Epithelial cell of proximal tubule (primary cell): ENCODE measurements at places on chromosomes 6 and 20. TPM values are rescaled to one million over a fixed set of nuclear protein-coding genes. Genes with fewer than 3 reads are reported as not detected.
A peak's percentile ranks its signal among the peaks of the same experiment; 100 is the strongest.

- DNase-seq: no peak
Measured at GRCh38 chr20:48180024-48180423, 394.7 kb upstream of the SULF2 start.

- no peak for DNase-seq
Measured at GRCh38 chr20:51450221-51450712, 92.3 kb downstream of the NFATC2 start.

- DNase-seq: no peak
Measured at GRCh38 chr6:42148058-42148457, 5.6 kb upstream of the C6orf132 start.

GRCh38 chr20:63518946-63519667 lies 1.5 kb upstream of the PPDPF start:
- no peak for DNase-seq

Gene CST4
- not detected in 2 replicates for total RNA-seq

GRCh38 chr20:35260426-35260825 lies 17.5 kb downstream of the MMP24OS start:
- no peak for DNase-seq

GRCh38 chr20:8356806-8357205 lies 224.7 kb downstream of the PLCB1 start:
- no peak for DNase-seq

DNA sequence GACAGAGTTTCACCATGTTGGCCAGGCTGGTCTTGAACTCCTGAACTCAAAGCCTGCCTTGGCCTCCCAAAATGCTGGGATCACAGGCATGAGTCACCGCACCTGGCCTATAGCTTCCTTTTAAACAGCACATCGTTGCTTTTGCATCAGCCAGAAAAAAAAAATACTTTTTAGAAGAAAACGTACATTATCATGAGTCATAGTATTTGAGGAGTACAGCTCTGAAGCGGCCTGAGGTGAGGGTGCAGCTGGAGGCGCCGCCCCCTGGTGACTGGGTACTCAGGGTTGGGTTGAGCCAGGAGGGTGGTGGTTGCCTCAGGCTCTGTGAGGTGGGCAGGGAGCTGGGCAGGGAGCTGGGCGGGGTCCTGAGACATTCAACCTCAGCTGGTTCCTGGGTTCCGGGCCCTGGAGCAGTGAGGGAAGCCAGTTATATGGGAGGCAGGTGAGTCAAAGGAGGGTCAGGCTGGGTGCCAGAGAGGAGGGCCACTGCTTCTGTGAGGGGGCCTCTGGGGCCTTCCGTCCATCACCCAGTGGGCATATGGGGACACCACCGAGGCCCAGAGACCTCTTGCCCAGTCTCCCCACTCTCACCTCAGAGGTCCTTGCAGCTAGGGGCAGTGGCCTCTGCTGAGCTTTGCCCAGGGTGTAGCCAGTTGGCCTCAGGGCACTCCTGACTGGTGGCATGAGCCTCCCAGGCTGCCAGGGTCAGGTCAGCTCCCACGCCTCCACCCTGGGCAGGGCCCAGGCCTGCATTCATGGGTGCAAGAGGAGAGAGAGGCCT lies 11.7 kb upstream of the ID1 start:
- no peak for DNase-seq

Gene TRIM40
- not detected in 2 replicates for total RNA-seq

Gene CHRNA4
- total RNA-seq: not detected in 2 replicates

DNA sequence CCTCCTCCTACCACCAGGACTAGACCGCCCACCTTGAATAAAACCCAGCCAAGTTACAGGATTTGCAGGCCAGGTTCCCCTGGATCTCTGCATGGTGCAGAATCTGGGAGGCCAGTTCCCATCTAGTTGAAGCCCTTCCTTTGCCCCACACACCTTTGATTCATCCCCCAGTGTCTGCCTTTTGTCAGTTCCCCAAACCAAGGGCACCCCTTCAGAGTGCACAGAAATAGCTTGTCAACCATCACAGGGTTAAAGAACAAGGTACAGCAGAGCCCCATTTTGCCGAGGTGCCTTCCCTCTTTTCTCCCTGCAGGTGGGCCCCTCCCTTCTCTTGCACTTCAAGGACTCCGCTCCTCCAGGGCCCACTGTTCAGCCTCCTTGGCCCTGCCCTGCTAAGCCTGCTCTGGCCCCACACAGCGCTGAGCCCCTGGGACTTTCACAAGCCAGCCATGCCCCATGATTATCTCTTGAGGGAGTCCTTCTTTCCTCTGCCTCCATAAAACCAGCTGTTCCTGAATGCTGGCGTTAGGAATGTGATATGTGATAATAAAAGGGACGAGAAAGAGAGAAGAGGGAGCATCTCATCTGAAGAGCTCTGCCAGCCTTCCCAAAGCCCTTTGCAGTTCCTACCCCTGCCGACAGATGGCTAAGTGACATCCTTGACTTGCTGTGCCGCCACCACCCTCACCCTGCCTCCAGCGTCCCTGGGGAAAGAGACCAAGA lies 280.3 kb downstream of the CDC5L start:
- DNase-seq: no peak

GRCh38 chr20:56616716-56617115 lies 12.4 kb upstream of the TFAP2C start:
- no peak for DNase-seq

GRCh38 chr6:2663123-2663522 lies 87.6 kb downstream of the MYLK4 start:
- no peak for DNase-seq

- no peak for DNase-seq
Measured at GRCh38 chr6:37024656-37025337, 19.3 kb downstream of the FGD2 start.

Gene SLC35D3
- total RNA-seq: not detected in 2 replicates

DNA sequence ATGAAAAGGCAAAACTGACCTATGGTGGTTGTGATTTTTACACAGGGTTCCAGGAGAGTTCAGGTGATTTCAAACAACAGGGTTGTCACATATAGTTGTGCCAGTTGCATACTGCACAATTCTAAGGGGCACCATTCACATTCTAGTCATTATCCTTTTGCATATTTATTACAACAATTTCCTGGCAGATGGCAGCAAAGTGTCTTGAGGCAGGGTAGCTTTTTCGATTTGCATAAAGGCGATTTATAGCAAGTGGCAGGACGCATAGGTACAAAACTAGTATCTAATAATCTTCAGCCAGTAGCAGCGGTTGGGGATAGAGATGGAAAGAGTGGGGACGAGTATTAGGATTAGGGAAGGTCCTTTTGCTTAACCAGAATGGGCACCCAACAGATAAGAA lies 46.5 kb upstream of the TRAF3IP2 start:
- no peak for DNase-seq

Gene KHDC3L
- not detected in 2 replicates for total RNA-seq

GRCh38 chr6:43713643-43714310 lies 26.2 kb upstream of the MRPS18A start:
- DNase-seq: no peak

DNA sequence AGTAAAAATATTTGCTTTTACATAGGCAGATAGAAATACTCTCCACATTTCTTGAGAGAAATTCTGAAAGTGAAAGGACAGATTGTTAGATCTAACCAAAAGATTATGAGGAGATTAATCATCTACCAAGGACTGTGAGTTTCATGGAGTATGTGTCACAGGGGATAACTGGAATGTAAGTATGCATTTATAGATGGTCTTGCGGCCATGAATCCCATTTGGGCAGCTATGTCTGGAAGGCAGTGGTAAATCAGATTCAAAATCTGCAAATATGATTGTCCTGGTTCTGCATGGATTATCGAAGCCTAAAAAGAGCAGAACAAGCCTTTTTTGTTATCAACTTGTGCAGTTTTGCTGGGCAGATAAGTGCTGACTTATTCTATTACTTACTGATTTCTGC lies 293.8 kb downstream of the RFPL4B start:
- peak; percentile 67 for DNase-seq
